ENCODE measurements at places on chromosomes 6 and 20. TPM values are rescaled to one million over a fixed set of nuclear protein-coding genes. Genes with fewer than 3 reads are reported as not detected.

DNA sequence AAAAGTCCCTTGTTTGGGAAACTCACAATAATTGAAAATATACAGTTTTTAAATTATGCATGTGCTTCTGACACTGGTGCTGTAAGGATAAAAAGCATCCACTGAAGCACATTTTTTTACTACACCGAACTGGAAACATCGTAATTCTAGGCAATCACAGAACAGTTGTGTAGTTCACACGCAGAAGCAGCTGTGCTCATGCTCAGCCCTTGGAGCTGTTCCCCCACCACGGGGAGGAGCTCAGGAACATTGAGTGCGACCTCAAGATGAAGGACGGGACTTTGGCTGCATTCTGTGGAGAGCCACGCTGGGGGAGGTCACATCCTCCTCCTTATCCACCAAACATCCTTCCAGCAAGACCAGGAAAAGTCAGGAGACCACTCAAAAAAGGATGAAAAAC lies 466.3 kb upstream of the CDH4 start:
- no peak for DNase-seq

DNA sequence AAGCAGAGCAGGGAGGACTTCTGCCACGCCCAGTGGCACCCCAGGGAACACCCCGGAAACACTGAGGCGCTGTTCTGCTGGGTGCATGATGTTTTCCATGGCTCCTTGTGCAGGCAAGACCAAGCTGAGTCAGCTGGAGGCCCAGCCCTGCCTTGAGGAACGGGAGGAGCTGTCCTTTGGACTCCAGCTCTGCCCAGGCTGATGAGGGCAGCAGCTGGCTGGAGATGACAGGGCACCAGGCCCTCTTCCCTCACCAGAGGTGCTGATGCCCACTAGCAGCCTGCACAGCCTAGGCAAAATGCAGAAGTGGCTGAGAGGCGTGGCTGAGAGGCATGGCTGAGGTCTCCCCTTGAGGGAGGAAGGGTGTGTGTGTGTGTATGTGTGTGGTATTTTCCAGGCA lies 2.4 kb downstream of the C6orf132 start:
- DNase-seq = no peak

DNA sequence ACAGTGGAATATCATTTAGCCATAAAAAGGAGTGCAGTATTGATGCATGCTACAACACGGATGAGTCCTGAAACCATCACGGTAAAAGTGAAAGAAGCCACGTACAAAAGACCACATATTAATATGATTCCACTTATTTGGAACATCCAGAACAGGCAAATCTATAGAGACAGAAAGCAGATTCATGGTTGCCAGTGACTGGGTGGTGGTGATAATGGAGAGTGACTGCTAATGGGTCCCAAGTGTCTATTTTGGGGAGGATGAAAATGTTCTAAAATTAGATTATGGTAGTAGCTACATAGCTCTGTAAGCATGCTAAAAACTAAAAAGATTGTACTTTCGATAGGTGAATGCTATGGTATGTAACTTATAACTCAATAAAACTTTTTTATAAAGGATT lies 18.4 kb upstream of the CCND3 start:
- no peak for DNase-seq

- no peak for DNase-seq
Measured at GRCh38 chr20:14446446-14446845, 109.0 kb upstream of the FLRT3 start.

DNA sequence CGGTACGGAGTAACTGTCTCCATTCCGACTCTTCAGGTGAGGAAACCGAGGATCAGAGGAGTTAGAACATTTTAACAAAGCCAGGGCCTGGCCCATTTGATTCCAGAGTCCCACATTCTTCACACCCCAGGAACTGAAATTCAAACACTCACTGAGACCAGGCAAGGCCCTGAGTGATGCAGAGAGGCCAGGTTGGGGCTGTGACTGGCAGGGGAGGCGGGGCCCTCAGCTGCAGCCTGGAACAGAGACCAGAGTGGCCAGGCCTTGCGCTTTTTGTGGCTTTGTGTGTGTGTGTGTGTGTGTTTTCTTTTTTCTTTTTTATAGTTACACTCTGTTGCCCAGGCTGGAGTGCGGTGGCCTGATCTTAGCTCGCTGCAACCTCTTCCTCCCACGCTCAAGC lies 57.2 kb downstream of the BCAS4 start:
- DNase-seq = no peak

Gene LIN28B
- total RNA-seq = not detected

GRCh38 chr6:141388666-141389065 lies 744.1 kb upstream of the GJE1 start:
- no peak for DNase-seq

- DNase-seq = no peak
Measured at GRCh38 chr6:42239333-42239732, 21.7 kb upstream of the MRPS10 start.

- DNase-seq = no peak
Measured at GRCh38 chr6:112296122-112296521, 41.8 kb upstream of the LAMA4 start.

- no peak for DNase-seq
Measured at GRCh38 chr6:143958839-143959399, 49.1 kb downstream of the PLAGL1 start.

Gene SAMD10
- total RNA-seq = 12.0 TPM

Gene SLC17A3
- 0.21 TPM for total RNA-seq

- DNase-seq = no peak
Measured at GRCh38 chr6:16746401-16746800, 14.9 kb downstream of the ATXN1 start.

Gene CYP24A1
- total RNA-seq = not detected

DNA sequence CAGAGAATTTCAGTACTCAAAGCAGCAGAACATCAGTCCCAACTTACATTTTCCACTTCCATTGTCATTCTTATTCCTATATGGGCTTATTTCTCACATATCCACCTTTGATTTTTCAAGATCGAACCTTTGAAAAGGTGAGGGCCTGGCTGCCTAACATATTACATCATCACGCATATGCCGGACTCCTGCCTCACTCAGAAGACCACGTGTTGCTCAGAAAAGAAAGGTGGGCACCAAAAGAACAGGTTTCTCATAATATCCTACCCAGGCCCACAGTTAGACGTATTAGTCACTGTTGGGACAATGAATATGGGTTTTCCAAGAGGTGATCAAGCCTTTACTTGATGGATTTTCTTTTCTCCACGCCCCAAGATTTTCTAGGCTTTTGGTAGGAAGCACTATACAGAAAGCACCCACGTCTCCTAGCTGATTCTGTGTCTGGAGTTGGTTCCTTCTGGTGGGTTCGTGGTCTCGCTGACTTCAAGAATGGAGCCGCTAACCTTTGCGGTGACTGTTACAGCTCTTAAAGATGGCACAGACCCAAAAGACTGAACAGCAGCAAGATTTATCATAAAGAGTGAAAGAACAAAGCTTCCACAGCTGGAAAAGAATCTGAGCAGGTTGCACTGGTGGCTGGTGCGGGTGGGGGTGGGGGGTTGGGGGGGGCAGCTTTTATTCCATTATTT lies 168.9 kb downstream of the ATXN1 start:
- DNase-seq = no peak

- peak; percentile 82 for DNase-seq
Measured at GRCh38 chr6:158220786-158221442, 52.8 kb downstream of the GTF2H5 start.

DNA sequence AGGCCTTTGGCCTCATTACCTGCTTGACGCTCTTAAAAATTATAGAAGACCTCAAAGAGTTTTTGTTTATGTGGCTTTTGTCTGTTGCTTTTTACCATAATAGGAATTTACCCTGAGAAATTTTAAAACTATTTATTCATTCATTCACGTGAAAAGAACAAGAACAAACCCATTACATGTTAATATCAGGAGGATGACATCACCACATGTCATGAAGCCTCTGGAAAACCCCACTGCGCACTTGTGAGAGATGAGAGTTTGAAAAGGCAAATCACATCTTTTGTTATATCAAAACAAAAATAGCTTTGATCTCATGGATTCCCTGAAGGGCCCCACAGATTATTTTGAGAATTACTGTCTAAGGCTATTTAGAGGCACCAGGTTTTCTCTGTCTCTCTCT lies 61.3 kb upstream of the EYA2 start:
- DNase-seq = no peak

GRCh38 chr20:29443819-29444218 lies 1813.6 kb upstream of the DEFB115 start:
- DNase-seq = no peak

Gene THBS2
- total RNA-seq = not detected

GRCh38 chr20:57746201-57746600 lies 36.4 kb upstream of the PMEPA1 start:
- DNase-seq = no peak
